Naive thymus-derived CD8-positive, alpha-beta T cell (primary cell): ENCODE measurements at places on chromosomes 16 and 17. TPM values are rescaled to one million over a fixed set of nuclear protein-coding genes. Genes with fewer than 3 reads are reported as not detected.

GRCh38 chr17:77434136-77435114 lies 293.7 kb downstream of the SEC14L1 start:
- DNase-seq = no peak
- peak overlapping the region; percentile 99 for H3K4me3 ChIP-seq
- peak overlapping the region; percentile 99 for H3K27ac ChIP-seq
- H3K36me3 ChIP-seq = peaks cover 15% of the 10 kb centered on the region

The TMEM231 gene
- 2.4 TPM for total RNA-seq

GRCh38 chr17:42378959-42379594 lies 9.2 kb downstream of the STAT3 start:
- no peaks in the 10 kb centered on the region for H3K27me3 ChIP-seq
- peak overlapping the region; percentile 63 for H3K27ac ChIP-seq
- H3K36me3 ChIP-seq = no peaks in the 10 kb centered on the region
- peak overlapping the region; percentile 74 for H3K4me3 ChIP-seq
- no peak for DNase-seq

The TEKT3 gene
- total RNA-seq = not detected

The COL1A1 gene
- total RNA-seq = 0.44 TPM

DNA sequence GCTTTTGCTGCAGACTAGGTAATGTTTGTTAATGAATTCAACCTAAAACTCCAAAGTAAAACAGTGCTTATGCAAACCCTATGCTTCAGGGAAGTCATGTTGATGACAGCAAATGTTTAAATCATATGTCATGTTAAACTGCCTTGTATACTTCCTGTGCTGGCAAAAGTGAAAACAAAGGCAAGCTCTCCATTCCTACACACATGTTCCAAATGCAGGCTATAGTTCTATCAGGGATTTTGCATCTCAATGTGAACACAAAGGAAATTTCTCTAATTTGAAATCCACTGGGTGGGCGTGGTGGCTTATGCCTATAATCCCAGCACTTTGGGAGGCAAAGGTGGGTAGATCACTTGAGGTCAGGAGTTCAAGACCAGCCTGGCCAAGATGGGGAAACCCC lies 19.3 kb downstream of the UNK start:
- H3K36me3 ChIP-seq = peaks cover 32% of the 10 kb centered on the region
- DNase-seq = no peak
- H3K4me1 ChIP-seq = peaks cover 5% of the 10 kb centered on the region
- no peak overlapping the region for H3K4me3 ChIP-seq
- H3K27ac ChIP-seq = no peak overlapping the region

DNA sequence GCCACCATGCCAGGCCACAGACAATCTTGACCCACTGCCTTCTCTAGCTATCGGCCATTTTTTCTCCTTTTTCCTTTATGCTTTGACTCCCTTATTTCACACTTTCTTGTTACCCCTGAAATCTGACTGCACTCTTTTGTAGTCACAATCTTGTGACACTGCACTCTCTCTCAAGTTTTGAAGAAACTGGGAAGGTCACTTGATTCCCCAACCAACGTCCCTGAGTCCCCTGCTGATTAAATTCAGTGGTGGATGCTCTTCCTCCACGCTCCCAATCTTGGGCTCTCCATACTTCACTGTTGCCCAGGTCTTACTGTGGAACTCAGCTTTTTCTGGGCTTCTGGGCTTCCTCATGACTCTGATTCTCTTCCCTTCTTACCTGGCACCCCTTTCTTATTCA lies 33.9 kb downstream of the PECAM1 start:
- H3K27ac ChIP-seq = peak overlapping the region; percentile 87
- H3K36me3 ChIP-seq = peaks cover 4% of the 10 kb centered on the region
- H3K27me3 ChIP-seq = no peaks in the 10 kb centered on the region
- H3K4me1 ChIP-seq = peaks cover 36% of the 10 kb centered on the region
- DNase-seq = no peak

DNA sequence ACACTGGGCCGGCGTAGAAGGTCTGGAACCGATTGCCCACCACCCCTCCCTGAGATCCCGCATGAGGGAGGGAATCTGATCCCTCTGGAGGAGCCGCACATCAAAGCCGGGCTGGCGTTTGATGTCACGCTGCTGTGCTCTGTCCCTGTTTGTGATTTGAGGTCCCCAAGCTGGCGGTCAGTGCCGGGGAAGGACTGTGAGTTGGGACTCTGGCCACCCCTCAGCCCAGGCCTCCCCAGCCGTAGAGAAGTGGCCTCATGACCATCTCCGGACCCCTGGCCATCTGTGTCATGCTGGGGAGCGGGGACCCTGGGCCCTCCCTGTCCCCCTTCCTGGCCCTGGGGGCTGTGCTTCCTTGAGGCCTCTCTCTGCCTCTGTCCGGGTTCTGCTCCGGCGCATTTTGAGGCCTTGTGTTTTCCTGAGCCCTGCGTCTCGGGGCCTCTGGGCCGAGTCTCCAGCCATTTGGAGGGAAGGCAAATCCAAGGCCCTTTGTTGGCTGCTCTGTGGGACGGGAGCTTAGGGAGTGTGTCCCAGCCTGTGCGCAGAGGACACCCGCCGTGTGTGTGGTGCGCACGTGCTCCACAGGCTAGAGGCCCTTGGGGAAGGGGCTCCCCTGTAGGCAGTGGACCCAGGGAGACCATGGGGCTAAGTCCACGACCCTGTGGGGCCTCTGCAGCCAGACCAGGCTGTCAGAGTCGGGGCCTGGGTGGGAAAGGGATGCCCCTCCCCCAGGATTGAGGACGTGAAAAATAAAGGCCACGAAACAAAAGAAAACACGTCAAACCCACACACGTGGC lies 15.1 kb downstream of the ASPSCR1 start:
- H3K36me3 ChIP-seq = peaks cover 18% of the 10 kb centered on the region
- H3K4me3 ChIP-seq = no peak overlapping the region
- no peak overlapping the region for H3K27ac ChIP-seq
- no peak for DNase-seq
- H3K4me1 ChIP-seq = peaks cover 11% of the 10 kb centered on the region

DNA sequence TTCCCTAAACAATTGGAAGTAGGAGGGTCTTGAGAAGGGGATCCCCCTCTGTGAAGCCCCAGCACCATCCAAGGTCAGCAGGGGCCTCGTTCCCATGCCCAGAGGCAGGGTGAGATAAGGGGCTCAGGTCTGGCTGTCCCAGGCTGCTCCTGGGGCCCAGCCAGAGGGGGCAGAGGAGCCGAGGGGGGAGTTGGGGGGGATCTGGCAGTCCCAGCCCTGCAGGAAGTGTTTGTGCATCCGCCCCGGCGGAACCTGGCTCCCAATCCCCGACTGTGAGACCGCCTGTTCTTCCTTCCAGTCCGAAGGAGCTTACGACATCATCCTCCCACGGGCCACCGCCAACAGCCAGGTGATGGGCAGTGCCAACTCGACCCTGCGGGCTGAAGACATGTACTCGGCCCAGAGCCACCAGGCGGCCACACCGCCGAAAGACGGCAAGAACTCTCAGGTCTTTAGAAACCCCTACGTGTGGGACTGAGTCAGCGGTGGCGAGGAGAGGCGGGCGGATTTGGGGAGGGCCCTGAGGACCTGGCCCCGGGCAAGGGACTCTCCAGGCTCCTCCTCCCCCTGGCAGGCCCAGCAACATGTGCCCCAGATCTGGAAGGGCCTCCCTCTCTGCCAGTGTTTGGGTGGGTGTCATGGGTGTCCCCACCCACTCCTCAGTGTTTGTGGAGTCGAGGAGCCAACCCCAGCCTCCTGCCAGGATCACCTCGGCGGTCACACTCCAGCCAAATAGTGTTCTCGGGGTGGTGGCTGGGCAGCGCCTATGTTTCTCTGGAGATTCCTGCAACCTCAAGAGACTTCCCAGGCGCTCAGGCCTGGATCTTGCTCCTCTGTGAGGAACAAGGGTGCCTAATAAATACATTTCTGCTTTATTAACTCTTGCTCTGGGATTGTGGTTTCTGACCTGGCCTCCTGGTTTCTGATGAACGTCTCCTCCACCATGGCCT lies 14.9 kb downstream of the GPRC5C start:
- no peak overlapping the region for H3K4me3 ChIP-seq
- H3K36me3 ChIP-seq = no peaks in the 10 kb centered on the region
- no peak overlapping the region for H3K27ac ChIP-seq
- DNase-seq = no peak

The CTRB1 gene
- not detected for total RNA-seq

DNA sequence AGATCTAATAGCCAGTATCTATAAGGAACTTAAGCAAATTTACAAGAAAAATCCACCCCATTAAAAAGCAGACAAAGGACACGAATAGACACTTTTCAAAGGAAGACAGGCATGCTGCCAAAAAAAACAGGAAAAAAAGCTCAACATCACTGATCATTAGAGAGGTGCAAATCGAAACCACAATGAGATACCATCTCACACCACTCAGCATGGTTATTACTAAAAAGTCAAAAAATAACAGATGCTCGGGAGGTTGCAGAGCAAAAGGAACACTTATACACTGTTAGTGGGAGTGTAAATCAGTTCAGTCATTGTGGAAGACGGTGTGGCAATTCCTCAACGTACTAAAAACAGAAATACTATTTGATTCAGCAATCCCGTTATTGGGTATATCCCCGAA lies 9.6 kb downstream of the STX8 start:
- no peaks in the 10 kb centered on the region for H3K27me3 ChIP-seq
- no peak for DNase-seq
- peaks cover 40% of the 10 kb centered on the region for H3K4me1 ChIP-seq
- H3K4me3 ChIP-seq = peak overlapping the region; percentile 24

DNA sequence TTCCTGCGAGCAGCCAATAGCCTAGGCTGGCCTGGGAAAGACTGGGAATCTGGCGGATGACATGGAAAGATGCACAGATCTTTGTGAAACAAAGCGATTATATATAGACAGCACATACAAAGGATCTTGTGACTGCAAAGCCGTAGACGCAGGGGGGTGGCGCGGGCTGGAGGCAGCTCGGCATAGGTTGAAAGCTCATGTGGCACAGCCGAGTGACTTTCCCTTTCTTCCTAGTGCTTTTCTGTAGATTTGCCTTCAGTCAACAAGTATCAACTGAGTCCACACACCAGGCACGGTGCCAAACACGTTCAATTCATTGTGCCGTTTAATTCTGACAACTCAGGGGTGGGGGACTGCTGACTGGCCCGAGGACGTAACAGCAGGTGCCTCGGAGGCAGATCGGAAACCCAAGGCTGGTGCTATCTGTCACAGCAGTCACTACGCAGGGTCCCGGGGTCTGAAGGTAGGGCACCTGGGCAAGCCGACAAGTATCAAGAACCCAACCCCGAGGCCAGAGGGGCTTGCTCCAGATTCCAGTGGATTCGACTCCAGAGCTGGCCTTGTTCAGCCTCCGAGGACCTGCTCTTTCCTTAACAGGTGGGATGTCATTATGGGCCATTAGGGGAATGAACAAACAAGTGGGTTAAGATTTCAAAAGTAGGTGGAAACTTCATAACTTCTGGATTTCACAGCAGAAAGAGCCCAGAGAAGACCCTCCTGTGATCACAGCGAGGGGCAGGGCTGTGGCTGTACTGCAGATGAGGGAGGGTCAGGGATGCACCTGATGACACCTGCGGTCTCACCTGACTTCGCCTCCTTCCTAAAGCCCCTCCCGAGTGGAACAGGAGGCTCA lies 5.9 kb downstream of the PAM16 start:
- peaks cover 11% of the 10 kb centered on the region for H3K4me1 ChIP-seq
- no peaks in the 10 kb centered on the region for H3K27me3 ChIP-seq
- peak overlapping the region; percentile 19 for H3K27ac ChIP-seq
- H3K4me3 ChIP-seq = no peak overlapping the region

GRCh38 chr17:75557075-75557851 lies 30.3 kb upstream of the MYO15B start:
- H3K4me1 ChIP-seq = peaks cover 2% of the 10 kb centered on the region
- H3K27ac ChIP-seq = no peak overlapping the region
- no peaks in the 10 kb centered on the region for H3K36me3 ChIP-seq
- no peak overlapping the region for H3K4me3 ChIP-seq
- no peak for DNase-seq

DNA sequence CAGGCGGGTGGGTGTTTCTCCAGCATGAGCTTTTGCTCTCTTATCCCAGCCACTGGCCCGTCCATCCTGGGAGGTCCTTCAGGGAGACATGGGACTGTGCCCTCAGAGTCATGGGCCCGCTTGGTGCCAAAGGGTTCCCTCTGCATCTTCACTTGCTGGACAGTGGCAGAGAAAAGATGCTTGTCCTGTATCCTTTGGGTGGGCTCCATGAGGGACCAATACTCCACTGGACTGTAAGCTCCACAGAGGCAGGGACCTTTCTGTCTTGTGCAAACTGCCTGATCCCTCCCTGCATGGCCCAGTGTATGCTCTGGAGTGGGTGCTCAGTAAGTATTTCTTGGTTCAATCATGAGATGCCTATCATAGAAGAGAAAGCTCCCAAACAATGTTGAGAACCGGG lies 184.8 kb upstream of the WSCD1 start:
- no peak for DNase-seq
- peaks cover 9% of the 10 kb centered on the region for H3K27me3 ChIP-seq
- H3K4me1 ChIP-seq = no peaks in the 10 kb centered on the region
- H3K27ac ChIP-seq = no peak overlapping the region
- H3K36me3 ChIP-seq = no peaks in the 10 kb centered on the region

The EFCAB13 gene
- 42.8 TPM for total RNA-seq

GRCh38 chr16:55912022-55912421 lies 36.8 kb upstream of the CES5A start:
- H3K4me3 ChIP-seq = no peak overlapping the region
- H3K27me3 ChIP-seq = peaks cover 37% of the 10 kb centered on the region
- no peaks in the 10 kb centered on the region for H3K4me1 ChIP-seq
- H3K27ac ChIP-seq = no peak overlapping the region

The TEDC2 gene
- total RNA-seq = not detected
